Tibial nerve (tissue), 4 donors: ENCODE measurements at places on chromosomes 5 and 9. TPM values are rescaled to one million over a fixed set of nuclear protein-coding genes. Genes with fewer than 3 reads are reported as not detected.

ANKRD34B gene
- not detected for total RNA-seq

ARL14EPL gene
- total RNA-seq: not detected

FCN2 gene
- total RNA-seq: not detected

BRD9 gene
- 55.3 TPM for total RNA-seq

C1QTNF2 gene
- 5.0 TPM for total RNA-seq

OBP2B gene
- total RNA-seq: not detected

PCDHGA10 gene
- 7.6 TPM for total RNA-seq

DYNC2I2 gene
- 53.8 TPM for total RNA-seq
